ENCODE measurements at places on chromosomes 2 and 18. TPM values are rescaled to one million over a fixed set of nuclear protein-coding genes. Genes with fewer than 3 reads are reported as not detected.

The AGXT gene
- total RNA-seq: not detected

The DSC3 gene
- total RNA-seq: not detected

The RAB11FIP5 gene
- total RNA-seq: 19.0 TPM

The IL36G gene
- 0.31 TPM for total RNA-seq

DNA sequence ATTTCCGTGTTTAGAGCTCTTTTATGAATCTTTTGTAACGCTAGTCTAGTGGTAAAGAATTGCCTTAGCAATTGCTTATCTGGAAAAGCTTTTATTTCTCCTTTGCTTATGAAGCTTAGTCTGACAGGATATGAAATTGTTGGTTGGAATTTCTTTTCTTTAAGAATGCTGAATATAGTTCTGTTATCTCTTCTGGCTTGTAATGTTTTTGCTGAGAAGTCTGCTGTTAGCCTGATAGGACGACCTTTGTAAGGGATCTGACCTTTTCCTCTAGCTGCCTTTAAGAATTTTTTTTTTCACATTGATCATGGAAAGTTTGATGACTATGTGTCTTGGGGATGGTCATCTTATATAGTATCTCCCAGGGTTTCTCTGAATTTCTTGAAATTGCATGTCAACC is 101.1 kb downstream of the TRABD2A start:
- no peak for ATAC-seq

DNA sequence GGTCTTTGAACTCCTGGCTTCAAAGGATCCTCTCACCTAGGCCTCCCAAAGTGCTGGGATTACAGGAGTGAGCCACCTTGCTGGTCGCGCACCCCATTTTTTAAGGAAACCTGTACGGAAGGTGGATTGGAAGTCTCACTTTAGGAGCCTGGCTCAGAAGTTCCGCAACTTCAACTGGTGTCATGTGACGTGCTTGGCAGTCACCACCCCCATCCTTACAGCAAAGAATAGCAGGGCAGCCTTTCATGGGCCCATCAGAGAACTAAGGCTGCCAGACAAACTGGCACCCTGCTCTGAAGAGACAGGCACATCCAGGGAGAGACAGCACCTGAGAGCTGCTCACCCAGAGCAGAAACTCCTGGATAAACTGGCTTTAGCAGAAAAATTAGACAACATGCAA is 3.3 kb upstream of the SLC66A2 start:
- no peak for ATAC-seq

DNA sequence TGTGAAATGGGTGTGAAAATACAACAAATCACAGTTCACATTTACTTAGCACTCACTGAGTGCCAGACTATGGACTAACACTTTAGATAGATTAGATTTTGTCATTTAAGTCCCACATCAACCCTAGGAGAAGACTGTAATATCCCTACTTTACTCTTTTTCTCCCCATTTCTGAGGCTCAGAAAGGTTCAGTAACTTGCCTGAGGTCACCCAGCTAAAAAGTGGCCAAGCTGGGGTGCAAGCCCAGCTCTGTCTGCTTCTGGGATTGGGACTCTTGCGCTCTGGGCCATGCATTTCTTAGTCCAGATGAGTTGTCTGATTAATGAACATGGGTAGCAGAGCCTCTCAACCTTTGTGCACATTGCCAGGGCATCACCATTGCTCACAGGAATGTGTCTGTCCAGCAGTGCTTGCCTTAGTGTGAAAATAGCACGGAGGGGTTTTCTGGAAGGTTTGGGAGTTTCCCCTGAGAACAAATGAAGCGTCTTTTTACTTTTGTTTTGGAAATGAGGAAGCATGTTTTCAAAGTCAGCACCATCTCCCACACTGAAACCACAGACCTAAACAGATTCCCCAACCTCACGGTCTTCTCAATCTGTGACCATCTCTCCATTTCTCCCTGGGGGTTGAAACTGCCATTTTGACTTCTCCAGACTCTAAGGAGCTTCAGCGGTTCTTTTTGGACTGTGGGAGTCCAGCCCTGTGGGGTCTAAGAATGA is 31.9 kb downstream of the NRP2 start:
- peak; percentile 25 for ATAC-seq

DNA sequence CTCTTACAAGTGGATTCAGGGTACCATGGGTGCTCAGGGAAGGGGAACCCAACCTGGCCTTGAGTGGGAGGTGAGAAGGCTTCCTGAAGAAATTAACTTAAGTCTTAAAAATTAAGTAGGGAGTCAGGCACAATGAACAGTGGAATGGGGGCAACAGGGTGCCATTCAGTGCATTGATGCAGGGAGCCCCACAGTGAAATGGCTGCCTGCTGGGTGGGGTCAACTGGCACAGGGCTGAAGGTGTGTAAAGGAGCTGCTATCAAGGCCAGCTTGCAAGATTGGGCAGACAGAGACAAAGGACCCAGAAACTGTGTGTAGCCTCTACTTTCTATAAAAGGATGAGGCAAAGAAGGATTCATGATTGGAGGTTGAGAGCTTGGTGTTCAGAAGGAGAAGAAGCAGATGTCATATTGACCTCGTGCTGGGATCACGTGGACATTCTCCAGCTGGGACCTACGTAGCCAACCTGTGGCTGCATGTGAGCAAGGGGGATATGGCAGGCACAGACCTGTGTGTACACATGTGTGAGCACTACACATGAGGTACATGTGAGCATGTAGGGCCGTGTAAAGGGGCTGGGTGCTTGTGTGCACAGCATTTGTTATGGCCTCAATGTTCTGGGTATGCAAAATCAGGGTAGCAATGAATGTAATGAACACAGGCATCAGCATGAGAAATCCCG is 209.5 kb upstream of the HAAO start:
- ATAC-seq: no peak

DNA sequence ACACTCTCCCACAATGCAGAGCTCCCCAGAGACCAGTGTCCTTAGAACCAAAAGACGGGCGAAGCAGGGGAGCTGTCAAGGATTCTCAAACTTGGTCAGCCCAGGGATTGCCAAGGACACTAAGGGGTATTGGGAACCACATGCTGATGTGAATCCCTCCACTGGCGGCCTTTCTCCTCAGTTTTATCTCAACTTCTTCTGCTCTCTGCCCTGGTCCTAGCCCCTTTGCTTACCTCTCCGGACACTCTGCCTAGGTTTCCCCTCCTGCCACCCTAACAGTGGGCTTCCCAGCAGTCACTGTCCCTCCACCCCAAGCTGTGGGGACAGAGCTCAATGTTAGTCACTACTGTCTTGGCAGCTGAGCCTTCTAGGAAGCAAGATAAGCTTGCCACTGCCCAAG is 61.1 kb downstream of the POLR1A start:
- no peak for ATAC-seq

GRCh38 chr18:7158216-7158615 is 40.6 kb upstream of the LAMA1 start:
- ATAC-seq: no peak

DNA sequence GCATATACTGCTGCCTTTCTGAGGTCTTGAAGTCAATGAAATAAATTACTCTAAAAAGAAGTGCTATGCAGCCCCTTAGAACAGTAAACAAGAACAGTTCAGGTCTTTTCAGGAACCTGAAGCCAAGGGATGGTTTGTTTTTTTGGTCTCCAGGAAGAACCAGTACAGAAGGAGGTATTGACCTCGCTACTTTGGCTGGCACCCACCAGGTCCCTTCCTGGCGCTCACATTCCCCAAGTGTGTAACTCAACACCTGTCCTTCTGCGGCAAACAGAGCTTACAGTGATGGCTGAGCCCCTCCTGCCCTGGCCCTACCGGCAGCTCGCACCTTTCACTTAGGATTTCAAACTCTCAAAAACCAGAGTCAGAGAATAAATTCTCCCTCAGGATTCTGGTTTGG is 51.9 kb downstream of the SETBP1 start:
- no peak for ATAC-seq

GRCh38 chr2:114472726-114473125 is 30.3 kb downstream of the DPP10 start:
- no peak for ATAC-seq
